ENCODE measurements at places on chromosomes 2 and 18. TPM values are rescaled to one million over a fixed set of nuclear protein-coding genes. Genes with fewer than 3 reads are reported as not detected.

DNA sequence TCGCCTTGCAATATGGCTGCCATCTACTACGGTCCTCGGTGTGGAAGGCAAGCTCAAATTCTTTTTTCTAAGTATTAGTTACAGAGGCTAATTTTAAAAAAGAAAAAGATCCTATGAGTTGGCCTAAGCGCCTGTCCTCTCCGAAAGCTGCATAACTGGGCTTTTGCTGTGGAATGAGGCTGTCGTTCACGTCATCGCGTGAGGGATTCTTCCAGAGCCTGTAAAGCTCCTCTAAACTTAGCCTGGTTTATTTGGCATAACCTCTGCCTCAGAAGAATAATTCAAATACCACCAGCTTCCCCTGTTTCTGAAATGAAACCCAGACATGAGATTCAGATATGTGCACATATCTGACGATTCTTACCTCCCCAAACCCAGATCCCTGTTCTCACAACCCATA lies 187.4 kb downstream of the DNER start:
- no peaks in the 10 kb centered on the region for H3K27me3 ChIP-seq
- no peaks in the 10 kb centered on the region for H3K4me1 ChIP-seq
- H3K4me3 ChIP-seq, result no peak overlapping the region
- no peak overlapping the region for H3K27ac ChIP-seq

- no peak overlapping the region for H3K27ac ChIP-seq
- no peak for DNase-seq
- no peaks in the 10 kb centered on the region for H3K36me3 ChIP-seq
- no peaks in the 10 kb centered on the region for H3K27me3 ChIP-seq
These were observed 205.6 kb downstream of the TMEM182 start for GRCh38 chr2:102967451-102967850.

GRCh38 chr2:110180036-110180435 lies 24.8 kb downstream of the NPHP1 start:
- H3K36me3 ChIP-seq, result no peaks in the 10 kb centered on the region
- no peaks in the 10 kb centered on the region for H3K4me1 ChIP-seq
- peaks cover 20% of the 10 kb centered on the region for H3K27me3 ChIP-seq
- H3K27ac ChIP-seq, result no peak overlapping the region
- no peak for DNase-seq

GRCh38 chr2:61538920-61539520 lies 864 bp upstream of the XPO1 start:
- H3K4me1 ChIP-seq, result peaks cover 23% of the 10 kb centered on the region
- DNase-seq, result peak; percentile 44
- peaks cover 3% of the 10 kb centered on the region for H3K27me3 ChIP-seq
- peak overlapping the region; percentile 99 for H3K4me3 ChIP-seq

GRCh38 chr2:146762786-146763185 lies 1082.0 kb upstream of the ACVR2A start:
- no peaks in the 10 kb centered on the region for H3K36me3 ChIP-seq
- no peak overlapping the region for H3K4me3 ChIP-seq
- DNase-seq, result no peak
- H3K27ac ChIP-seq, result no peak overlapping the region
- H3K27me3 ChIP-seq, result no peaks in the 10 kb centered on the region
- no peaks in the 10 kb centered on the region for H3K4me1 ChIP-seq

DNA sequence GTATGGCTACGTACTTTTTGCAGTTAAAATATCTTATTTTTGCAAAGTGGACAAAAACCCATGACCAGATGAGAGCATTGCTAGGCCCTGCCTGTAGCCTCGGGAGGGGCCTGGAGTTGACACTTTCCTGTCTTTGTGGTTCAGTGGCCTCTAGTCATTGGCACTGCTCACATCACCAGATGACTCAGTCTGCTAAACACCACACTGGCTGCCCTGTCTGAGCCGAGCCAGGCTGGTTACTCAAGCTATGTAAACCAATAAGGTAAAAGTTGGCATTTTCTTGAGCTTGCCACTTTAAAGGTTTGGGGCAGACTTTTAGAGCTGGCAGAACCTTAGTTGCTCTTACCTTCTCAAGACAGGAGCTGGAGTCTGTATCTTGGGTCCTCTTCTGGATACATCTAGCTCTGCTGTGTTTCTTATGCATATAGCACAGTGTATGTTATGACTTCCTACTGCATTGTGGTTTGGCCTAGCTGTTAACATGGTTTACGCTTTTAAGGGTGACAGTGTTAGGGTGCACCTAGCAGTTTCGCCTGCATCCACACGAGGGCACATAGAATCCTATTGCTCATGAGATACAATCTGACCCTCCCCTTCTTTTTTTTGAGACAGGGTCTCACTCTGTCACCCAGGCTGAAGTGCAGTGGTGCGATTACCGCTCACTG lies 76.4 kb downstream of the AP1S3 start:
- peak; percentile 68 for DNase-seq
- H3K4me3 ChIP-seq, result peak overlapping the region; percentile 61
- H3K4me1 ChIP-seq, result peaks cover 40% of the 10 kb centered on the region
- H3K27me3 ChIP-seq, result no peaks in the 10 kb centered on the region

- DNase-seq, result no peak
- no peak overlapping the region for H3K27ac ChIP-seq
- H3K4me3 ChIP-seq, result no peak overlapping the region
These were observed 77.2 kb downstream of the NEURL3 start for GRCh38 chr2:96427917-96428316.

DNA sequence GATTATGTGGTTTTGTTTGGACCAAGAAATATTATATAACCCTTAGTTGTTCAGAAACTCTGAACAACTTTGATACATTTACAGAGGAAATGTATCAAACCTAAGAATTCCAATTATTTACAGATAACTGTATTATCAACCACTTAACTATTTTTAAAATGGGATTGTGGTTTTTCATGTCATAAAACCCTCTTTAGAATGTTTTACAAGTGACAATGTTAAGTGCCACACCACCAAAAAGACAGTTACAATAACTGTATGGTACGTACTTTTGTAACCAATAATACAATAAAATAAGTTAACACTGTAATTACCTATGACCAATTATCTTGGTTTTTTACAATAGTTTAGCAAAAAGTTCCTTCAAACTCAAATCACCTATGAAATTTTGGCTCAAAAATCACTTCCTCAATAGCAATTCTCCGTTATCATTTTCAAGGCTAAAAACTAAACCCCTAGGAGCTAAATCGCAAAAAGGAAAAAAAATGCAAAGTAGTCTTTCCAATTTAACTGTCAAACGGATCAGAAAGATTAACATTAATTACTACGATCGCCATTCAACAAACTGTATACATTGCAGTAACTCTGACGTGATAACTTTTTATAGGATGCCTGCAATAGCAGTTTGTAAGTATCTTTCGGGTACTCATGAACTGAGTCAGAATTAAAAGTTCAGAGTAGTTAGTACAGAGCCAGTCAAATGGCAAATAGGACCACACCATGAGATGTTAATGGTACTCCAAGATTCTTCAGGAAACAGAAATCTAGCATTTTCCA lies 1.5 kb downstream of the ROCK1 start:
- peaks cover 31% of the 10 kb centered on the region for H3K4me1 ChIP-seq
- H3K36me3 ChIP-seq, result peaks cover 15% of the 10 kb centered on the region
- DNase-seq, result no peak
- peak overlapping the region; percentile 96 for H3K27ac ChIP-seq
- H3K4me3 ChIP-seq, result peak overlapping the region; percentile 96

The RAX gene
- 0.32 TPM for total RNA-seq

The CXCR1 gene
- total RNA-seq, result not detected

The LIPG gene
- total RNA-seq, result 0.59 TPM

The BMP10 gene
- total RNA-seq, result not detected

All from activated T-helper 2 cell treated with anti-CD3 and anti-CD28 coated beads, Interferon-gamma antibody, Interleukin-2, Interleukin-4, amounts not matched to agents 10 μg/mL and 5 μg/mL and 100 μg/mL, durations not matched to agents 14 hours and 24 hours and 36 hours (primary cell).